ENCODE measurements at places on chromosomes 6 and 20. TPM values are rescaled to one million over a fixed set of nuclear protein-coding genes. Genes with fewer than 3 reads are reported as not detected.

The SNAP25 gene
- 2.5 TPM for total RNA-seq

The SLC13A3 gene
- 1.3 TPM for total RNA-seq

The IYD gene
- 32.1 TPM for total RNA-seq

The GTSF1L gene
- not detected for total RNA-seq

The SLC52A3 gene
- total RNA-seq = 15.7 TPM

The ULBP3 gene
- not detected for total RNA-seq

The CALHM6 gene
- total RNA-seq = not detected

The TDRD6 gene
- total RNA-seq = 0.67 TPM

GRCh38 chr6:163529605-163530004, 115.1 kb downstream of the QKI start:
- H3K27ac ChIP-seq = no peak overlapping the region
- H3K36me3 ChIP-seq = no peaks in the 10 kb centered on the region
- H3K4me1 ChIP-seq = peaks cover 14% of the 10 kb centered on the region
- no peak overlapping the region for H3K4me3 ChIP-seq

- no peaks in the 10 kb centered on the region for H3K36me3 ChIP-seq
- no peaks in the 10 kb centered on the region for H3K27me3 ChIP-seq
- DNase-seq = no peak
- H3K4me3 ChIP-seq = no peak overlapping the region
- H3K4me1 ChIP-seq = no peaks in the 10 kb centered on the region
These were observed 3.6 kb downstream of the ARMH2 start for GRCh38 chr6:24795106-24795505.

DNA sequence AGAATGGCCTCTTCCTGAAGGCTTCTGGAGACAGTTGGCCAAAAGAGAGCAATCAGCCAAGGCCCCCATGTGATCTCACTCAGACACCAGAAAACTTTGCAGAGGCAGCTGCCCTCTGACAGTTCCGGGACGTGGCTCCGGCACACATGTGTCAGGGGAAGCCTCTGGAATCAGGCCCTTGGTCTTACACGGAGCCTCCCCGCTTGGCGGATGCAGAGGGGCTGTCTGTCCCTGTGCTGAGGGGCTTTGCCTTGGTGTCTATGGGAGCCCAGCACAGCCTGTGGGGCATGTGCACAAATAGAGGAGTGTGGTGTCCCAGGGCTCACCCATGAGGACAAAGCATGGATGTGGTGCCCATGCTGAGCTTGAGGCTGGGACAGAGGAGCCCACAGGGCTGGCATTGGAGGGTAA, 13.8 kb downstream of the SIGLEC1 start:
- H3K36me3 ChIP-seq = no peaks in the 10 kb centered on the region
- H3K4me3 ChIP-seq = no peak overlapping the region
- DNase-seq = no peak
- H3K4me1 ChIP-seq = no peaks in the 10 kb centered on the region

DNA sequence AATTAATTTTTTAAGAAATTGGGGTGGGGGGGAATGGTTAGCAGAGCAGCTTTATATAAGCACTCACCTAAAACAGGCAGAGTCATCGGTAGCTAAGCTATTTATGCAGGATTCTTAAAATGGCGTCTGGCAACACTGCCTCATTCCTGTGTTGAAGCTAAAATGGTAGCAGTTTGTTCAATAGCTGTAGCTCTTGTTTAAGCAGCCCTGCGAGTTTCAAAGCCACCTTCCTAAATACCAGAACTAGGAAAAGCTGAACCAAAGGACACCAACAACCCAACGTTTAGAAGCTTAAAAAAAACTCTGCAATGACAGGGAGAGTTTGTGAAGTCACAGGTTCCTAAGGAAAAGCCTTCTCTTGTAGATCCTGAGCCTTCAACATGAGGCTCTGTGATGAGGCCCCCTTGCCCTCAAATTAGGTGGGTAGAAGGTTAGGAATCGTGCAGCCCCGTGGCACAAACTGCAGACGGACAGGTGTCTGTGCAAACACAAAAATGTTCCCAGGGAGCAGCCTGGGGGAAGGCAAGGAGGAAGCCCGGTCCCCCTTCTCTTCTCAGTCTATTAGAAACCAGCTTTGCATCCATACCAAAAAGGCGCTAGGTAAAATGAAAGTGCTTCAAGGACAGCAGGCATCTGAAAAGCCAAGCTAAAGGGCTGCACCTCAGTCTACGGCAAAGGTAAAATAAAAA, 4.7 kb downstream of the ZMYND8 start:
- peak overlapping the region; percentile 13 for H3K4me3 ChIP-seq
- peak overlapping the region; percentile 87 for H3K27ac ChIP-seq
- H3K4me1 ChIP-seq = peaks cover 82% of the 10 kb centered on the region
- H3K36me3 ChIP-seq = no peaks in the 10 kb centered on the region
- H3K27me3 ChIP-seq = no peaks in the 10 kb centered on the region

DNA sequence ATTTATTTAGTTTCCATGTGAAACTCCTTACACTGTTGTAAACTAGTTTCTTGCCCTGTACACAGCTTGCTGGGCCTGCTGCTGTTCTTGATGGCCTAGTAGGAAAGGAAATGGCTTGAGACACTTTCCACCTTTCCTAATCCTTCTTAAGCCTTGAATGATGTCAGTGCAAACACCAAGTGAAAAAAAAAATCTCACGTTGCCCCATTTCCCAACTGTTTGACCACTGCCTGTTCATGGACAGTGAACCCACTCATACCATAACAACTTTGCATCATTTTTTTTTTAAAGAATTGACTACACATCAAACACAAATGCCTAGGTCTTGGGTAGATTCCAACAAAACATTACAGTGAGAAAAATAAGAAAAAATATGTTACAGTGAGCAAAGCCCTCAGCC, 653.6 kb upstream of the FLRT3 start:
- H3K27ac ChIP-seq = no peak overlapping the region
- DNase-seq = no peak
- H3K4me1 ChIP-seq = no peaks in the 10 kb centered on the region
- H3K27me3 ChIP-seq = no peaks in the 10 kb centered on the region

GRCh38 chr6:26388014-26388413, 5.1 kb downstream of the BTN2A2 start:
- H3K4me3 ChIP-seq = no peak overlapping the region
- H3K27me3 ChIP-seq = no peaks in the 10 kb centered on the region
- H3K36me3 ChIP-seq = no peaks in the 10 kb centered on the region
- peaks cover 10% of the 10 kb centered on the region for H3K4me1 ChIP-seq

- no peaks in the 10 kb centered on the region for H3K27me3 ChIP-seq
These were observed 373.2 kb upstream of the CNR1 start for GRCh38 chr6:88539295-88539764.

GRCh38 chr20:50533061-50533460, 22.9 kb downstream of the PTPN1 start:
- DNase-seq = no peak
- H3K27ac ChIP-seq = no peak overlapping the region
- peaks cover 6% of the 10 kb centered on the region for H3K4me1 ChIP-seq
- H3K36me3 ChIP-seq = no peaks in the 10 kb centered on the region

GRCh38 chr6:162736961-162737360, 9.2 kb downstream of the PACRG start:
- no peaks in the 10 kb centered on the region for H3K4me1 ChIP-seq
- no peaks in the 10 kb centered on the region for H3K36me3 ChIP-seq
- H3K4me3 ChIP-seq = no peak overlapping the region
- no peaks in the 10 kb centered on the region for H3K27me3 ChIP-seq
- DNase-seq = no peak

GRCh38 chr20:57559658-57560553, 1.0 kb upstream of the PCK1 start:
- H3K36me3 ChIP-seq = peaks cover 4% of the 10 kb centered on the region
- H3K27ac ChIP-seq = no peak overlapping the region
- H3K27me3 ChIP-seq = no peaks in the 10 kb centered on the region
- peaks cover 21% of the 10 kb centered on the region for H3K4me1 ChIP-seq
- H3K4me3 ChIP-seq = no peak overlapping the region

- H3K4me3 ChIP-seq = no peak overlapping the region
- no peak for DNase-seq
- no peaks in the 10 kb centered on the region for H3K4me1 ChIP-seq
These were observed 90.8 kb upstream of the OGFRL1 start for GRCh38 chr6:71197780-71198179.

DNA sequence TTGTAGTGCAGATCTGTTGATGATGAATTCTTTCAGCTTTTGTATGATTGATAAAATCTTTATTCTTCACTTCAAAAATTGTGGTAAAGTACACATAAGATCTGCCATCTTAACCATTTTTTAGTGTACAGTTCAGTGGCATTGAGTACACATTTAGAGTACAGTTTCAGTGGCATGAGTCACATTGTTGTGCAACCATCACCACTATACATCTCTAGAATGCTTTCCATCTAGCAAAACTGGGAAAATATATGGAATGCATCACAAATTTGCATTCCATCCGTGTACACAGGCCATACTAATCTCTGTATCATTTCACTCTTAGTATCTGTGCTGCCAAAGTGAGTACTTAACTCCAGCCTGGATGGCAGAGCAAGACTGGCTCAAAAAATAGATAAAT, 28.7 kb downstream of the SIRPD start:
- no peak overlapping the region for H3K27ac ChIP-seq
- H3K36me3 ChIP-seq = no peaks in the 10 kb centered on the region
- H3K27me3 ChIP-seq = no peaks in the 10 kb centered on the region
- no peak overlapping the region for H3K4me3 ChIP-seq
- no peak for DNase-seq
- H3K4me1 ChIP-seq = no peaks in the 10 kb centered on the region

- H3K4me3 ChIP-seq = no peak overlapping the region
- H3K4me1 ChIP-seq = no peaks in the 10 kb centered on the region
- no peaks in the 10 kb centered on the region for H3K36me3 ChIP-seq
- H3K27ac ChIP-seq = no peak overlapping the region
These were observed 80.9 kb downstream of the DLL1 start for GRCh38 chr6:170210026-170210390.

- no peak overlapping the region for H3K27ac ChIP-seq
- DNase-seq = no peak
- H3K4me1 ChIP-seq = peaks cover 4% of the 10 kb centered on the region
- no peaks in the 10 kb centered on the region for H3K27me3 ChIP-seq
- no peak overlapping the region for H3K4me3 ChIP-seq
These were observed 32.6 kb upstream of the TBC1D7 start for GRCh38 chr6:13360671-13361540.

- no peak for DNase-seq
- H3K4me1 ChIP-seq = no peaks in the 10 kb centered on the region
- no peaks in the 10 kb centered on the region for H3K27me3 ChIP-seq
- H3K27ac ChIP-seq = no peak overlapping the region
- H3K36me3 ChIP-seq = no peaks in the 10 kb centered on the region
These were observed 102.5 kb upstream of the BEND6 start for GRCh38 chr6:56852260-56853010.

DNA sequence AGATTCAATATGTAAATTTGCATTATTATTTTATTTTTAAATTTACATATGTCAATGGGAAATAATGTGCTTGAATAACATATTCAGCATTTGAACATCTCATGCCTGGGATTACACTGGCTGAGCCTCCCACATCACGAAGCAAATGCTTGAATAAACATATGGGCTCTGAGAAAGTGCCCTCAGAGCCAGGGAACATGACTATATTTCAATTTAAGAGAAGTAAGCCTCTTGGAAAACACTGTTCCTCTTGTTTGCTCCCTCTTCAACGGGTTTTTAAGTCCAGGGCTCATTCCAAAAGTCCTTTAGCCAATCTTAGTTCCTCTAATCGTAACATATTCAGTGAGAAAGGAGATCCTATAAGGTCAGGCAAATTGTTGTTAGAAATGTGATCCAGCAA, 122.0 kb downstream of the GMPR start:
- H3K4me3 ChIP-seq = no peak overlapping the region
- DNase-seq = no peak
- no peaks in the 10 kb centered on the region for H3K27me3 ChIP-seq
- H3K36me3 ChIP-seq = no peaks in the 10 kb centered on the region
- no peaks in the 10 kb centered on the region for H3K4me1 ChIP-seq
- H3K27ac ChIP-seq = no peak overlapping the region

- no peaks in the 10 kb centered on the region for H3K4me1 ChIP-seq
- H3K4me3 ChIP-seq = no peak overlapping the region
- no peaks in the 10 kb centered on the region for H3K36me3 ChIP-seq
- no peaks in the 10 kb centered on the region for H3K27me3 ChIP-seq
- DNase-seq = no peak
These were observed 58.8 kb upstream of the EXOC2 start for GRCh38 chr6:751765-752164.

- H3K4me1 ChIP-seq = no peaks in the 10 kb centered on the region
- no peak for DNase-seq
- no peaks in the 10 kb centered on the region for H3K27me3 ChIP-seq
- H3K36me3 ChIP-seq = no peaks in the 10 kb centered on the region
These were observed 37.9 kb downstream of the MAFB start for GRCh38 chr20:40651151-40651550.

DNA sequence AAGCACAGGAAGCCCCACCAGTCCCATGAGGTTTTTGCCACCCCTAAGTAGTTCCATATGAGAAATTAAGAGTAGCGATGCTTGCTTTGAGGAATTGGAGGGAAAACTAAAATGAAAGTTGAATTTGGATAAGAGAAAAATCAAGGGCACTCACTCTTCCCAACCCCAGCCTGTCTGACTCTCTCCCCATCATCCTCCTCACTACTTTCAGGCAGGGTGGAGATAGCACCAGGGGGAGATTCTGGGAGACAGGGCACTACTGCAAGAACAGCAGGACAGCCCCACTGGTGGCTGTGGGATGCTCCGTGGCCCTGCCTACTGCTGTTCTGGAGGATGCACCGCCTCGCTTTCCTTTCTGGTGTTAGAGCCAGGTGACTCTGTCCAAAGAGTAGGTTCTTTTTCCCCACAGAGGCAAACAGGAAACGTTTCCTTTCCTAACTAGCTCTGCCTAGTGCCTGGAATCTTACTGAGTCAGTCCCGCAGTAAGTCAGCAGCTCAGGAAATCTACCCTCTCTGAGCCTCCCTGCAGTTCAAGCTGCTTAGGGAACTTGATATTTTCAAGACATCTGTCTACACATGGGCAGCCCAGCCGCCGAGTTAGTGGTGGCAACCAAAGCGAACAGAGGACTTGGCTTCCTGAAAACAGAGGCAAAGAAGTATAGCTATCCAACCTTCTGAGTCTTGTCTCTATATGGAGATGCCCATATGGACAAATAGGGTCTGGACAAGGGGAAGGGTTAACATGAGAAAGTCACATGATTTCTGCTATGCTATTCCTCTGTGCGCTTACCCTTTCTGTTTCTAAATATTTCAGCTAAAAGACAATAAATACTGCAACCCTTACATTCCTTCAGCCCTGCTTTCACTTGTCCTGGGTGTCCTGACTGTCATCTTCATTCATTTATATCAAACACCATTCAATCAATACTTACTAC, 11.4 kb downstream of the HLA-E start:
- no peaks in the 10 kb centered on the region for H3K36me3 ChIP-seq
- H3K27me3 ChIP-seq = no peaks in the 10 kb centered on the region
- H3K4me1 ChIP-seq = no peaks in the 10 kb centered on the region

- no peaks in the 10 kb centered on the region for H3K36me3 ChIP-seq
- no peak overlapping the region for H3K27ac ChIP-seq
- H3K4me3 ChIP-seq = no peak overlapping the region
- H3K4me1 ChIP-seq = no peaks in the 10 kb centered on the region
- no peak for DNase-seq
These were observed 659.0 kb downstream of the UTRN start for GRCh38 chr6:144944106-144944505.

GRCh38 chr6:34718976-34719375, 22.4 kb upstream of the ILRUN start:
- DNase-seq = no peak
- H3K36me3 ChIP-seq = no peaks in the 10 kb centered on the region
- H3K27ac ChIP-seq = no peak overlapping the region
- no peak overlapping the region for H3K4me3 ChIP-seq

- DNase-seq = no peak
- peak overlapping the region; percentile 10 for H3K27ac ChIP-seq
- H3K36me3 ChIP-seq = peaks cover 9% of the 10 kb centered on the region
- no peaks in the 10 kb centered on the region for H3K27me3 ChIP-seq
- H3K4me1 ChIP-seq = no peaks in the 10 kb centered on the region
- H3K4me3 ChIP-seq = no peak overlapping the region
These were observed 37.3 kb downstream of the TFEB start for GRCh38 chr6:41697861-41698781.

Data from Peyer's patch (tissue), 4 donors.